Fibroblast of villous mesenchyme (primary cell): ENCODE measurements at places on chromosomes 4 and X. TPM values are rescaled to one million over a fixed set of nuclear protein-coding genes. Genes with fewer than 3 reads are reported as not detected.

Gene MAGEA2
- not detected in 2 replicates for total RNA-seq

Gene SULT1E1
- under 0.01 and 0.97 TPM in 2 replicates for total RNA-seq

Gene RBMXL3
- total RNA-seq, result not detected in 2 replicates

Gene MTMR8
- total RNA-seq, result under 0.01 and 0.43 TPM in 2 replicates

Gene GLRA3
- under 0.01 TPM in 1 of 2 replicates, not detected in the other for total RNA-seq

Gene IQSEC2
- total RNA-seq, result 11.0 and 13.8 TPM in 2 replicates

Gene SHROOM3
- total RNA-seq, result 27.6 and 40.9 TPM in 2 replicates

Gene DOK7
- total RNA-seq, result not detected in 2 replicates

Gene NALF2
- total RNA-seq, result not detected in 2 replicates

Gene SPATA18
- 7.7 and 18.1 TPM in 2 replicates for total RNA-seq

Gene CT45A3
- total RNA-seq, result not detected in 2 replicates

Gene CXCL1
- total RNA-seq, result 17.4 and 134 TPM in 2 replicates

Gene ENPEP
- total RNA-seq, result 0.32 and 0.43 TPM in 2 replicates

Gene FHL1
- 69.6 and 104 TPM in 2 replicates for total RNA-seq

Gene TMSB15C
- total RNA-seq, result 3.9 and 5.2 TPM in 2 replicates

Gene MAGEC1
- not detected in 2 replicates for total RNA-seq

Gene PHKA1
- total RNA-seq, result 7.4 and 8.6 TPM in 2 replicates

Gene RRH
- 0.32 TPM in 1 of 2 replicates, not detected in the other for total RNA-seq
